ENCODE measurements at places on chromosomes 12 and 14.

DNA sequence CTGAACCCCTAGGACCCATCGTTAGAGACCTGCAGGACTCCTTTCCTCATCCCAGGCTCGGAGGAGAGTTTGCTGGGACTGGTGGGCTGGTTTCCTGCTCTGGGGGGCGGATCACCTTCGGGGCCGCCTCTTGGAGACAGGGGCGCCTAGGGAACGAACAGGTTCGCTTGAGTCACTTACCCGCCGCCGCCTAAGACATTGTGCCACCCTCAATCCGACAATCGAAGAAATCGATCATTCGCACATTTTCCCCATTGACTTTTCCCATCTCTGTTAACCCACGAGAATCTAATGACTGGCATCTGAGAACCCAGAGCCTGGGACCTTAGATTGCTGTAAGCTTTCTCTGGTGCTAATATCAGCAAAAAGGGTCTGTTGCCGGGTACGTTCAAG lies 322 bp downstream of the SLC39A9 start:
- no peaks in the 10 kb centered on the region for H3K27me3 ChIP-seq
- H3K4me3 ChIP-seq, result peak overlapping the region; percentile 69
- no peak for DNase-seq

GRCh38 chr12:96310067-96310466 lies 90.2 kb downstream of the CDK17 start:
- no peak overlapping the region for H3K4me3 ChIP-seq

GRCh38 chr12:24929953-24930352 lies 18.9 kb downstream of the BCAT1 start:
- no peaks in the 10 kb centered on the region for H3K27me3 ChIP-seq
- no peak overlapping the region for H3K27ac ChIP-seq
- no peak overlapping the region for H3K4me3 ChIP-seq
- no peaks in the 10 kb centered on the region for H3K36me3 ChIP-seq
- no peak for DNase-seq

- no peak overlapping the region for H3K4me3 ChIP-seq
- no peaks in the 10 kb centered on the region for H3K36me3 ChIP-seq
- H3K27ac ChIP-seq, result no peak overlapping the region
Observed at GRCh38 chr14:36751920-36752319, 90.3 kb downstream of the PAX9 start.

DNA sequence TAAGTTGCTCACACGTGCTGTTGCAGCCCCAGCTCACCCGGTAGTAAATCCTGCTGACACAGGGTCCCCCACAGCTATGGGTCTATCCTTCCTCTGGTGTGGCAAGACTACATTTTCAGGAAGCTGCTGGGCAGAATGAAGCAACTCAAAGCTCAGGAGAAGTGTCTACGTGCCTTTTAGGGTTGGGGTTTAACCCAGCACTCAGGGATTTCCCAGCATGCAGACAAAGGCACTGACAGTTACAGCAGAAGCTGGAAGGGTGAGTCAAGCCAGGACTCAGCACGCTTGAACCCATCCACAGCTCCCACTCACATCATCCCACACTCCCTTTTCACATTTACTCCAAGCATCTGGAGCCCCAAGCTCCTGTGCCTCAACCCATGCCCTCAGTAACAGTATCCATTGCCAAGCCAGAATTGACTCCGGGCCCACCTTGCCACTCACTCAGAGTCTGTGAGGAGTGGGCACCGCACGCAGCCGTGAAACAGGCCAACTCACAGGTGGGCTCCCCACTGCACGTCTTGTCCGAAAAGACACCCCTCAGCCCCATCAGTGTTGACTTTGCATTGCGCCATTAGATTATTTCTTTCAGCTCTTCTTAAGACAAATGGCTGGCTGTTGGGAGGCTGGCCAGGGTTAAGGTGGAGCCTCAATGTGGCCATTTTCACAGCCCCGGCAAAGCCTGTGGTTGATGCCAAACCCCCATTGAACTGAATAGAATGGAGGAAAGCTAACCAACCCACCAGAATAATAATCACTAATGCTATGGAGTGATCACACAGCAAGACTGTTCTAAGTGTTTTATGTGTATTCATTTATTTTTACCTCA lies 59.6 kb downstream of the ZFP36L1 start:
- H3K27me3 ChIP-seq, result no peaks in the 10 kb centered on the region
- no peak for DNase-seq
- H3K36me3 ChIP-seq, result no peaks in the 10 kb centered on the region

DNA sequence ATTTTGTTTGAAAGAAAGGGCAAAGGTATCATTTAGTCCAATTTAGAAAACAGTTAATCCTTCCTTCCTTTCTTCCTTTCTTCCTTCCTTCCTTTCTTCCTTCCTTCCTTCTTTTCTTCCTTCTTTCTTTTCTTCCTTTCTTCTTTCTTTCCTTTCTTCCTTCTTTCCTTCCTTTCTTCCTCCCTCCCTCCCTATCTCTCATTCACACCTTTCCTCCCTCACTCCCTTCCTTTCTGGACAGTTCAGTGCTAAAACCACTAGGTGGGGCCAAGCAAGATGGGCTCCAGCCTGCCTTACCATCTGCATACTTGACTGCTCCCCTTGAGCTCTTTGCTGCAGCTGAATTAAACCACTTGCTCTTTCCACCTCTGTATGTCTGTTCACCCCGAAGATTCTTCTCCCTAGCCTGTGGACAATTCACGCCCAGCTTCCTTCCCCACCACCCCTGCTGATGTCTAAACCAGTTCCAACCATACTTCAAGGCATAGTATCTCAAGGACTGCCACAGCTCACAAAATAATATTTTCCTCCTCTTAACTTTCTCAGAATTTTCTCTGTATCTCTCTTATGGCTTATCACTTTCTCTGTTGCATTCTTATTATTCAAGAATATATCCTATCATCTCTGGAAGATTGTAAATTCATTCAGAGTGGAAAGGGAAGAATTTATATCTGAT lies 78.0 kb downstream of the DBX2 start:
- H3K27ac ChIP-seq, result no peak overlapping the region
- H3K4me1 ChIP-seq, result no peaks in the 10 kb centered on the region
- H3K36me3 ChIP-seq, result no peaks in the 10 kb centered on the region
- no peaks in the 10 kb centered on the region for H3K27me3 ChIP-seq
- no peak overlapping the region for H3K4me3 ChIP-seq

Data from natural killer cell (primary cell).